ENCODE measurements at places on chromosomes 2 and 18. TPM values are rescaled to one million over a fixed set of nuclear protein-coding genes. Genes with fewer than 3 reads are reported as not detected.
A peak's percentile ranks its signal among the peaks of the same experiment; 100 is the strongest.

The CPO gene
- polyA plus RNA-seq: 0.33 TPM

The ZAP70 gene
- polyA plus RNA-seq: 2.1 TPM

DNA sequence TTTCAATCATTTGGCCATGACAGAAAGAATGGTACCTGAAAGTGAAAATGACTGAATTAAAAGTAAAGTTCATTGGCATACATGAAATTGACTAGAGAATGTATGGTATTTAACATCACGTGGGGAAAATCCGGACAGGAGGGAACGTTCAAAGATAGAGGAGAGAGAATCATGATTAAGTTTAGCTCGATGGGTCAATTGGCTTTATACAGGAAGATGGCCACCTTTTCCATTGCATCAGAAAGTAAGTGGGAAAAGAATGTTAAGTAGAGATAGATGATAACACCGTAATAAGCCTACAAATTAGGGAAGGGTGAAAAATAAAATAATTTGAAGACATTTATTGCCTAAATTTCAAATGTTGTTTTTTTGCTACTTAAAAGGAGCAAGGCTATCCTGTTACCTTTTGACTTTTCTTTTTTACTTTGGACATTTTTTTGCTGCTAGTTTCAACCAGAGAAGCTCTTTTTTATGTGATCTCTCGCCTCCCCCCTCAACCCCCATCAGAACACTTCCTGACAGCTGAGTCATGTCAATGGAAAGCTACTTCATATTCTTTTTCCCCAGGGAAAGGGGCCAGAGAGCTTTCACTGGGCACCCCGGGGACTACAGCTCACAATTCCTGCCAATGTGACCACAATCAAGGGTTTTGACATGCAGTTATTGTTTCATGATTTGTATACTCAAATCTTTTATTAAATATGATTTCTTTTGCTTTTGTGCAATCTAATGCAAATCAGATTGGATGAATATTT, 767 bp upstream of the CCDC102B start:
- no peak for DNase-seq

GRCh38 chr2:32402091-32402490, 45.3 kb downstream of the BIRC6 start:
- no peak for DNase-seq

GRCh38 chr2:155250800-155251199, 552.3 kb downstream of the KCNJ3 start:
- peak; percentile 17 for DNase-seq

GRCh38 chr2:191637182-191638078, 40.5 kb upstream of the NABP1 start:
- peak; percentile 30 for DNase-seq

DNA sequence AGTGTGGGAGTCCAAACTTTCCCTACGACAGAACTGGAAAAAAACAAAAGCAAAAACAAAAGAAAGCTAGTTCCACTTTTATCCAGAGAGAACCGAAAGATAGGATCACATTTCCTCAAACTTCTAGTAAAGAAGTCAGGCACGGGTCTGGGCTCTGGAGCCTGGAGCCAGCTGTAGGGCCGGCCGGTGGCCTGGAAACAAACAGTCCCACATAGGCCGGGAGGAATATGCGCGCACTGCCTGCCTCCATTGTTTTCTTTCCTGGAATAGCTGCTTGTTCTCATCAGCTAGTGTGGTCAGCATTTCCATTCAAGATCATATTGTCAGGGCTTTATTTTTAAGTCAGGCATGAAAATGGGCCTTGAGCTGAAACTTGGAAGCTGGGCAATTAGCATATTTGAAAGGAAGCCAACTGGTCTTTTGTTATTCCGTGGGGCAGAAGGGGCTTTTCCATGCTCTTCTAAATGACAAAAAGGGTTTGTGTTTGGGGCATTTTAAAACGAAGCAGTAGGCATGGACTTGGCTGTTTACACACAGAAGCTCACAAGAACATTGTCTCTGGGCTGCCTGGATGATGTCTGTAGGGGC, 58.7 kb upstream of the RFX8 start:
- no peak for DNase-seq

GRCh38 chr2:72142570-72143440, 4.9 kb downstream of the CYP26B1 start:
- DNase-seq: peak; percentile 67

DNA sequence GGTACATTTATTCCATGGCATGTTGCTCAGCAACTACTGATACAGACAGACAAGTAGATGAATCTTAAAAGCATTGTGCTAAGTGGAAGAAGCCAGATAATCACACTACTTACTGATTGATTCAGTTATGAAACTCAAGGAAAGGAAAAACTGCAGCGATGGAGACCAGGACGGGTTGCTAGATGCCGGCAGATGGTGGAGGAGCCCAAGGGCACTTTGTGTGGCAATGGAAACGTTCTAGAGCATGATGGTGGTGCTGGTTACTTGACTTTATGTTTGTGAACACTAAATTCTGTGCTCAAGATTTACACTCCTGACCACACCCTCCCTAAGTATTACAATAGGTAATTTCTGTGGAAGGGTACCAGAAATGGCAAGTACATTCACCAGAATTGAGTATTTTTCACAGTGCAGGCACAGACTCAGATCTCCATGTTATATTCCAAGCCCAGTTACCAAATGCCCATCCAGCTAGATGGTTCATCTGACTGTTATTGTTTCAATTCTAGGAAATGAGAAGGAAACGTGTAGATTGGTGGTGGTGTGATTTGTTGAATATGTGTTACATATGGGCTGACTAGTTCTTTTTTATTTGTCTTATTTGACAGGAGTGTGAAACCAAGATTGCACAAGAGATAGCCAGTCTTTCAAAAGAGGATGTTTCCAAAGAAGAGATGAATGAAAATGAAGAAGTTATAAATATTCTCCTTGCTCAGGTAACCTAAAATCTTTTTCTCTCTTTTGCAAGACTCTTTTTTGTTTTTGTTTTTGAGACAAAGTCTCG, 55.1 kb downstream of the RALBP1 start:
- no peak for DNase-seq

DNA sequence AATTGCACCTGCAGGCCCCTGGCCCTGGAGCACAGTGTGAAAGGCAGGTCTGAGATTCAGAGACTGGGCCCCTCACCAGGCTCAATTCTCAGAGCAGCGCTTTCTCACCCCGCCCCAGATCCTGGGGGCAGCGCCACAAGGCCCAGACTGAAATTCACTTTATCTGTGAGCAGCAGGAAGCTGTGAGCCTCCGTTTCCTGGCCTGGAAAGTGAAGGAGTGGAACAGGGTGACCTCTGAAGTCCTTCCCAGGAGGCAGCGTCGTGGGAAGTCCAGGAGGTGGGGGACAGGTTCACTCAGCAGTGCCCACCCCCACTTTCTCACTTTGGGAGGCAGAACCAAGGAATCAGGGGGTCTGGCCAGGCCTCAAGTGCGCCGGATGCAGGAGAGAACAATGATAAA, 235.4 kb downstream of the NDUFA10 start:
- DNase-seq: no peak

DNA sequence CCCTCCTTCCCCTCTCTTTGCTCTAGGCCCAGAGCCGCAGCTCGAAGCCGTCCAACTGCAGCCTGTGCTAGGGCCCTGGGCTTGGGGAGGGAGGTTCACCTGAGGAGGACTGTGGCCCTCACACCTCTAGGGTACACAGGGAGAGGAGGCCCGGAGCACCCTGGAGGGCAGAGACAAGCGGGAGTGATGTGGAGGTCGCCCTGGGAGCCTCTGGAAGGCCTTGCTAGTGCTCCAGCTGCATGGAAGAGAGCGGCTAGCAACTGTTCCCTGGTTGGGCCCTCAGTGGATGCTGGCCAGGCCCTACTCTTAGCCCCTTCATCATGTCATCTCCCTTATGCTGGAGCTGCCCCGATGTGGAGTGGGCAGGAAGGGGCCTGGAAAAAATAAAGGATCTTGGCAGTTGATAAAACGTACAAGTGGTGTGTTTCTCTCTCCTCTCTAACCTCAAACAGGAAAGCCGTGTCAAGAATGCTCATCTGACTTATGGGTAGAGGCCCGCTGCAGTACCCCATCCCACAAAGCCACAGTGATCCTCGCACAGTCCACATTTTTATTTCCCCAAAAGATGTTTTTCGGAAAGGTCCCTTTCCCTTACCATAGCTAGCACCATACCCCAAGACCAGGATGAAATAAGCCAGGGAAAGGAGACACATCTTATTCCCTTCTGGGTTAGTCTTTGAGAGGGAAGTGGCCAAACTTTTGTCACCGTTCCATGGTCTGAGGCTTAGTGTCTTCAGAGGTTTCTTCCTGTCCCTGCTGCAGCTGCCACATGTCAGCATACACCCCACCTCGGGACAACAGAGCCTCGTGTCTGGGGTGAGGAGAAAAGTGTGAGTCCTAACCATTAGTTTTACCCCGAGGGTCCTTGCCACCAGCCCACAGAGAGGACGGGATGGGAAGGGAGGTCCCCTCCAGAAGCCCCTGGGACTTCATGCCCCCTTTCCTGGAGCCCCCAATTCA, 2.9 kb downstream of the ZFAND2B start:
- DNase-seq: no peak

DNA sequence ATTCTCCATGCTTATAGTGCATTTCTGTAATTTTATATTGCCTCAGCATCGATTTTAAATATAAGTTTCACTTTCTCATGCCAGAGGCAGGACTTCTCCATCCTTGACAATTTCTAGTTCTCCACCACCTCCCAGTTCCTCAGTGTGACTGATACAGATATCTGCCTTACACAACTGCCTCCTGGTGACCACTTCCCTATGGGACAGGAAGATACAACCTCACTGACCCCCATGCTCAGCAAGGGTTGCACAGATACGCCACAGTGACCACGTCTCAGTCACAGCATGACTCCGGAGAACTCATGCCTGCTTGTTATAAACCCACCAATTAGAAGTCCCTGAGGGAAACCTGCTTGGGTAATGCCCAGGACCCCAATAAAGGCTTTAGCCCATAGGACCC, 284.0 kb upstream of the MC4R start:
- no peak for DNase-seq

DNA sequence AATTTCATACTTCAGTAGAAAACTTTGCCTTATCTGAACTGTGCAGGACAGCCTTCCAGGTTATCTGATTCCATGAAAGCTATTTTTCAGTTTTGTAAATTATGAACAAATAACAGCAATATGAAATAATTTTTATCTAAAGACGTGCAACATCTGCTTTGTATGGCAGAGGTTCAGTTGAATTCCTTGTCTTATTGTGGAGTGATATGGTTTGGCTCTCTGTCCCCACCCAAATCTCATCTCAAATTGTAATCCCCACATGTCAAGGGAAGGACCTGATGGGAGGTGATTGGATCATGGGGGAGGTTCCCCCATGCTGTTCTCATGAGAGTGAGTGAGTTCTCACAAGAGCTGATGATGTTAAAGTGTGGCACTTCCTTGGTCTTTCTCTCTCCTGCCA, 18.1 kb upstream of the RPIA start:
- DNase-seq: no peak

DNA sequence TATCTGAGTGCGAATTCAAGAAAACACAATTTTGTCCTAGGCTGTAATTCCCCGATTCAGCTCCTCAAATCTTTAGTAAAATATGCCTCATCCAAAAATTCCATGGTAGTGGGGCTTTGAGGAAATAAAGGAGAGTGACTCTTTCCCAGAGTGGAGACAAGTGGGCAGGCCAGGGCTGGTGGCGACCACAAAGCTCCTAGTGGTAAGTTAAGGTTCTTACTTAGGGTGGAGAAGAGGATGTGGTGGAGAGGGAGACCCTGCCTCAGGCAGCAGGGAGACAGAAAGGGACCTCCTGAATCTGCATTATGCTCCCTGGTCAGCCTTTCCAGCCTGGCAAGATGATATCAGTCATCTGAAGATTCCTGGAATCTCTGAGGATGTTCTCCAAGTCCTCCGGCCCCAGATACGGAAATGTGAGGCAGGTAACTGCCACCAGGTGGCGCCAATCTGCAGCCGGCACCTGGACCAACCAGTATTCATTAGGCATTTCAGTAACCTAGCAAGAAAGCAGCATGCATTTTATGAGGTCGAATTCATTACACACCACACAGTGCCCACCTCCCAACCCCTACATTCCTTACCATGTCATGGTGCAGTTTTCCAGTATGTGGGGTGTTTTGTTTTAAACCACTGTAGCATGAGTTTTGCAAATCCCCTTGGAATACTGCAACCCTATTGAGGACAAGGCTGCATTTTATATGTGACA, 106.4 kb downstream of the POLE4 start:
- peak; percentile 70 for DNase-seq

DNA sequence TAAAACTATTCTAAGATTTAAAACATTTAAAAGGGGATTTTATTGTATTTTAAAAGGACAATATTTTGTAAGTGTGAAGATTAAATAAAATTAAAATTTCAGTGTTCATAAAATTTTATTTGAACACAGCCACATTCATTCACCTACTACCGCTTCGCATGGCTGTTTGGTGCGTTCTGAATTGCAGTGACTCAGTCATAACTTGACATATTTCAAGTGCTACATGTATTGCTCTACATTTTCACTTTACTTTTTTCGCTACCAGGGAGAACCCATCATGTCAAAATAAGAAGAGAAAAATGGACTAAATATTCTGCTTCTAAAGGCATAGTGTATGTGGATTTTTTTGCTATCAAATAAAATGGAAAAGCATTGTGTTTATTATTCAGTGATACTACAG, 8.7 kb downstream of the PTH2R start:
- DNase-seq: no peak
